Muscle of back (tissue), 13 donors: ENCODE measurements at places on chromosomes 13 and 19. TPM values are rescaled to one million over a fixed set of nuclear protein-coding genes. Genes with fewer than 3 reads are reported as not detected.
A peak's percentile ranks its signal among the peaks of the same experiment; 100 is the strongest.

GRCh38 chr19:4754248-4754647 is 30.6 kb upstream of the DPP9 start:
- no peak for DNase-seq

GRCh38 chr13:74301258-74301935 is 167.2 kb upstream of the KLF12 start:
- DNase-seq: peak; percentile 28

DNA sequence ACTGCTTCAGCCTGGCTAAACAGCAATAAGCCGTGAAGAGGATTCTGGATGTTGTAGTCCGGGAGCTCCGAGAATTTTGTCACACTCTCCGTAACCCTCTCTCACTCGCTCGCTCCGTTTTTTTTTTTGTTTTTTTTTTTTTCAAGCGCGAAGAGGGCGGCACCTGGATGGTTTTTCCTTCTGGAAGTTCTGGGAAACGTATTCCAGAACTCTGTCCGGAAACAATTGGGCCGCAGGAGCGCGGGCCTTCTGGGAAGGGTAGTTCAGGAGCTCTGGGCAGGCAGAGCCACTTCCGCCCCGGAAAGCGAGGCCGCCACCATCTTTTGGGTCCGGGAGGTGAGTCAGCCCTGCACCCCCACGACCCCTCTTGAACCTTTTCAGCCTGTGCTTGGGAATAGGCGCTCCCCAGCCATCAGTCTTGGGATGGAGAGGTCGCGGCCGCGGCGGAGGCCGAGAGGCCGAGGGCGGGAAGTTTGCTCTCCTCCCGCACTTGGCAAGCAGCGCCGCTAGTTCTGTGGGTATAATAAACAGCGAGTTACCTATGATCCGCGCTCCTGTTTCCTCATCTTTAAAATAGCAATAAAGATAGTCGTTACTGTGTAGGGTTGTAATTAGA is at the start of gene ZNF227:
Gene ZNF227, plus strand, starts transcription at position 283 of the 616 bp plus-strand sequence. CDS start 5,261 bp downstream, outside the sequence.
- DNase-seq: peak; percentile 96

GRCh38 chr13:35781036-35782000 is 304.8 kb upstream of the MAB21L1 start:
- peak; percentile 35 for DNase-seq

- DNase-seq: no peak
These were observed 6.8 kb downstream of the ZC3H4 start for GRCh38 chr19:47106821-47107201.

DNA sequence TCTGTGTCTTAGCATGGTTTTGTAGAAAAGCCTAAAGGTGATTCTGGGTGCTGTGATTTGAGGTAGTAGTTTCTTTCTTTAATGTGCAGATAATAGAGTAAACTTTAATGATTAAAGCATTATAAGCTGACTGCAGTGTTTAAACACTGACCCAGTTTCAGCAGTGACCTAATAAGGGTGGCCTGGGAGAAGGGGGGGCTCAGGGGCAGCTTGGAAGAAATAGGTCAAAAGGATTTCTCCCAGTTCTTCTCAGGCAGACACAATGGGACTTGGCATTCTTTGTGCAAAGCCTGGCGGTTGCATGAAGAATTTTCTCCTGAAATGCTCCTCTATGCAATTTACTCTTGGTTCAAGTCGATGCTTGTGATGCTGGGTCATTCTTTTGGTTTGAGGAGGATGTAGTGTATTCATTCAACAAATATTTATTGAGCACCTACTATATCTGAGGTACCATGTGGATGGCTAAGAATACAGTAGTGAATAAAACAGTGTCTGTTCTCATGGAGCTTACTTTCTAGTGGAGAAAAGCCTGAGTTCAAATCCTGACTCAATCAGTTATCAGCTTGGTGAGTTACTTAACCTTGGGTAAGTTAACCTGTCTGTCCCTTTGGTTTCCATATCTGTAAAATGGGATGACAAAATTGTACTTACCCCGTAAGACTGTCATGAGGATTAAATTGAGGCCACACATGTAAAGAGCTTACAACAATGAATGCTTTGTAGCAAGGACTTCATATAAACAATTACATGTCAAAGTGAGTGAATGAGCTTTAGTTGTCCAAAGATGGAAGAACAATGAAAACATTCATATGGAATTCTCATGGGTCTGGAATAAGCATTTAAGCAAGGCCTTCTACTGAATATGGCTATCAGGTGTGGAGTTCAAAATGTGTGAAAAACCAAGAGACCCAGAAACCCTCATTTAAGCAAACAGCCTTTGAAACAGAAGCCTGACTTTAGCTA is 210.2 kb downstream of the KCNRG start:
- no peak for DNase-seq

GRCh38 chr13:84279166-84279565 is 396.9 kb upstream of the SLITRK1 start:
- DNase-seq: no peak

- no peak for DNase-seq
These were observed 16.5 kb upstream of the RNF17 start for GRCh38 chr13:24747248-24748060.

DNA sequence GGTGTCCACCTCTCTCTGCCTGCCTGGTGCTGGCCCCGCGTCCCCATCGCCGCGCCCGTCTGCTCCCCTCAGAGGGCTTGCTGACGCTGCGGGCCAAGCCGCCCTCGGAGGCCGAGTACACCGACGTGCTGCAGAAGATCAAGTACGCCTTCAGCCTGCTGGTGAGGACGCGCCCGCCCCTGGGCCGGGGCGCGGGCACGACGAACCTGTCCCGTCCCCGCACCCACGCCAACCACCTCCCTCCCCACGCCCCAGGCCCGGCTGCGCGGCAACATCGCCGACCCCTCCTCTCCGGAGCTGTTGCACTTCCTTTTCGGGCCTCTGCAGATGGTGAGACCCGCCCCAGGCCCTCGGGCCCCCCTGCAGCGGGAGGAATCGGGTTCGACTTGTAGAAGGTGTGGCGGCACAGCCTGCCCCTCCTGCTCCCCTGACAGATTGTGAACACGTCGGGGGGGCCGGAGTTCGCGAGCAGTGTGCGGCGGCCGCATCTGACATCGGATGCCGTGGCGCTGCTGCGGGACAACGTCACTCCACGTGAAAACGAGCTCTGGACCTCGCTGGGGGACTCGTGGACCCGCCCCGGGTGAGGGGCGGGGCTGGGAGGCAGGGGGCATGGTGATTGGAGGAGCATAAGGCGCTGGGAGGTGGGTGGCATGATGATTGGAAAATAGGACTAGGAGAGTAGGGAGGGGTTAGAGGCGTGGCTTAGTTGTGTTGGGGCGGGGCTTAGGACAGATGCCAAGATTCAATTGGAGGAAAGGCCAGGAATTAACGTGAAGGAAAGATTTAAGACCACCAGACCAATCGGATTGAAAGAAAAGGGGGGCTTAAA is 6.6 kb downstream of the EPS8L1 start:
- DNase-seq: no peak

DNA sequence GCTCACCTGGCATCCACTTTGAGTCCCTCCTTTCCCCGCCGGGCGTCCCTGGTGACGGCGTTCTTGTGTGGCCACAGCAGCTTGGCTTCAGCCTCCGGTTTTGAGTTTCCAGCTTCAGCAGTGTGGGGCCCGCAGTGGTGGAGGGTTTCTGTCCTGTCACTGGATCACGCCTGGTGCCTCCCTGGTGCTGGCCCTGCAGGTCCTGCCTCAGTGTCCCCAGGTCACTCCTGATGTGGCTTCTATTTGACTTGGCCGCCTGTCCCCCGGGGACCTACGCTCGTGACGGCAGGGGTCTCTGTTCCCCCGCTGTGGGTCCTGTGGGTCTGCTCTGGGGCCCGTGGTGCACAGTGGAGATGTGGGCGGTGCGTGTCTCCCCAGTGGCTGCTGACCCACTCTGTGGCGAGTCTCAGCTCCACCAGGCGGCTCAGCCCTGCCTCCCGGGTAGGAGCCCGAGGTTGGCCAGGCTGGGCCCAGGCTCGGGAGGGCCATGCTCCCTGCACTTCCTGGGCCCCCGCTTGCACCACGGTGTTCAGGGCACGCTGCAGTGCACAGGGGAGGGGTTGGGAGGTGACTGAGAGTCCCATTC is 1.9 kb downstream of the ATP4B start:
- DNase-seq: no peak

- no peak for DNase-seq
These were observed 7.3 kb downstream of the IRS2 start for GRCh38 chr13:109779074-109779473.

GRCh38 chr13:92668157-92668556 is 558.5 kb upstream of the GPC6 start:
- no peak for DNase-seq

DNA sequence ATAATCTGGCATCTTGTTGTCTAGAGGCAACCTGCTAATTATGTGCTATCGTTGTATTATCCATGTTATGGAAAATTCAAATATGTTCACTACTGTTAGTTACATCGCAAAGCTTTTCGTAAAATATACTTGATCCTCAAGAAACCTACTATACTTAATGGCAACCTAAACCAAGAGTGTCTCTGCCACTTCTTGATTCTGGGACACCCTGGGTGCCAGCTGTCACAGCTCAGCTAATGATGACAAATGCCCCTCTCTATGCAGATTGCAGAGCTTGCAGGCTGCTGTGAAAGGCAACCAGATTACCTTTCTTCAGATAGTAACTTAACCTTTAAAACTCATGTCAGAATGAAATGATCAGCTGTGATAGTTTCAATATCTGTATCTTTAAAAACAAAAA is 8.9 kb upstream of the MAB21L1 start:
- no peak for DNase-seq

DNA sequence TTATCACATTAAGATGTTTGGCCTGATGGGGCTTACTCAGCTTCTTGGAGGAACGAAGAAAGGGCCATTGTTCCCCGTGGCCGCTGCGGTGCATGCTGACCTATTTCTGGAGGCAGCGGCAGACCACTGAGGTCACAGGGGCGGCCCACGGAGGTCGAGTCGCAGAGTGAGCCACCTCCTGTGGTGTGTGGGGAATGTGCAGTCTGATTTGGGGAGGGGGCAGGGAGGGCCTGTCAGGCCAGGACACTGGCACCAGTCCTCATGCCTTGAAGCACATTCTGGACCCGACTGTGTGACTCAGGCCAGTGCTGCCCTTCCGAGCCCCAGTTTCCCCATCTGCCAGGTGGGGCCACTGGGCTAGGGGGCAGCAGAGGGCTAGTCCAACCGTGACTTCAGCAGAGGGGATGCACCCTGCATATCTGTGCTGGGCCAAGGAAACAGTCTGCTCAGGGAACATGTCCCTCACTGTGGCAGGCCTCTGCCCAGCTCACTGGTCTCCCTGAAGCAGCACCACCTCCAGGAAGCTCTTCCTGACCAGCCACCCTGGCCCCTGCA is 6.3 kb downstream of the SLC7A10 start:
- DNase-seq: no peak

DNA sequence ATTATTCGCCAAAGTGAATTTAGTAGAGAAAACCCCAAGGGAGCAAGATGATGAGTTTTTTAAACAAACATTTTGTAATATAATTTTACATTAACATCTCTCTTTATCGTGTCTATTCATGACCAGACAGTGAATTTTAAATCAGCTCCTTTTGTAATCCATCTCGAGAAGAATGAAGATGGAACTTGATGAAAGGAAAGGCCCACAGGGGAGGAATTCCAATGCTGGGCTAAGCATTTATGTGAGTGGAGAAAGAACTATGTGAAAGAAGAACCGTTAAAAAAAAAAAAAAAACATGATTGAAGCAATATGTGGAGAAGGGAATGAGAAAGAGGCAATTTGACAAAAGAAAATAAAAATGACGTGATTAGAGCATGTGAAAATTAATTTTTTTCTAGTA is 170.6 kb downstream of the KCTD12 start:
- peak; percentile 66 for DNase-seq

- DNase-seq: no peak
These were observed 873.9 kb downstream of the SLITRK1 start for GRCh38 chr13:83008212-83008929.

- DNase-seq: no peak
These were observed 757 bp upstream of the LMNB2 start for GRCh38 chr19:2457394-2458037.

Gene CBY2
- polyA plus RNA-seq: not detected

Gene B3GNT3
- not detected for polyA plus RNA-seq

Gene HCN2
- polyA plus RNA-seq: 0.18 TPM

Gene CPAMD8
- 3.3 TPM for polyA plus RNA-seq

Gene ZNF208
- 1.2 TPM for polyA plus RNA-seq

Gene ACER1
- polyA plus RNA-seq: 0.11 TPM

Gene OR7D2
- 0.12 TPM for polyA plus RNA-seq

Gene MTIF3
- 70.8 TPM for polyA plus RNA-seq

Gene PRSS57
- 0.29 TPM for polyA plus RNA-seq
